Activated naive CD4-positive, alpha-beta T cell (primary cell): ENCODE measurements at places on chromosomes 1 and 21.

- DNase-seq, result no peak
These were observed 4.8 kb downstream of the PLA2G2F start for GRCh38 chr1:20143734-20144565.

- no peak for DNase-seq
These were observed 17.1 kb downstream of the ETS2 start for GRCh38 chr21:38822778-38823238.

DNA sequence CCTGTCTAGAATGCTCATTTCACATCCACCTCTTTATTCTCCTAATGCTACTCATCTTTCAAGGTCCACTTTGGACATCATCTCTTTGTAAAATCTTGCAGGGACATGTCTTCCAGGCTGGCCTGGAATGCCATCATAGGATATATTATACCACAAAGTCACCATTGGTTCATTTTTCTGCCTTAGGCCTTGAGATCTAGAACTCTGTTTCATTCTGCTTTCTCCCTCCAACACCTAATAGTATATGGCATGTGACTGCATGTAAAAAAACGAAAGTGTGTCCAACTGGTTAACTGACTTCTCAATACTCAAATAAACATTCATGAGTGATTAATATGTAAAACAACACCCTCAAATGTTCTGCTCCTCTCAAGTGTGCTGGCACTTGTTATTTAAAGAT, 84.1 kb downstream of the RGS2 start:
- DNase-seq, result no peak

DNA sequence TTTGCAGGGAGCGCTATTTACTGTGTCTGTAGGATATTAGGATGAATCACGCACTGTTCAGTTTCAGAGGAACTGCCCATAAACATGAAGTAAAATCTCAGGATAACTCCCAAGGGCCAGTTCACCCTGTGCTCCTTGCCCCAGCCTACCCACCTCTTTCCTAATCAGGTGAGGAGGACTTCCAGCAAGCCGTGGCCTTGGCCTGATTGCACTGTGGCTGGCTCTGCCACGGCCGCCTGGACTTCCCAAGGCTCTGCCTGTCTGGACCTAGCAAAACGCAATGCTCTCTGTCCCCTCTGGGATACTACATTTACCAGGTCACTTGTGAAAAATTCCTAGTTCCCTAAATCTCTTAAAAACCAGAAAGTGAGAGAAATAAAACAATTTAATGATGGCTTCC, 7.4 kb upstream of the ASCL5 start:
- DNase-seq, result no peak

DNA sequence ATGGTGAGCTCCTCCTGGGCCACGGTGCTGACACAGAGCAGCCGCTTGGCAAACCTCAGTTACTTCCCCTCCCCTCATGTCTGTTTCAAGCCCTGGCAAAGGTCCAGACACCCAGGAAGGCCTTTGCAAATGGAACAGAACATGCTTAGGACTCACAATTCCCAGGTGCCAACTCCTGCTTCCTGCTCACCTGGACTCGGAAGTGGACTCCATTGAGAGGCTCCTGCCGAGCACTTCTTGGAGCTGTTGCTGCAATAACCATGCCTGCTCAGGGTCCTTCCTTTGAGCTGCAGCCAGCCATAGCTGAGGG, 10.7 kb downstream of the DCST2 start:
- no peak for DNase-seq

- DNase-seq, result no peak
These were observed 18.0 kb downstream of the ATP1B1 start for GRCh38 chr1:169124459-169124858.

- DNase-seq, result no peak
These were observed 101.1 kb downstream of the RAVER2 start for GRCh38 chr1:64845831-64846425.

GRCh38 chr21:34988139-34988538, 61.0 kb downstream of the RUNX1 start:
- DNase-seq, result no peak
